ENCODE measurements at places on chromosomes 3 and 15.

- no peak for DNase-seq
These were observed 45.0 kb upstream of the GK5 start for GRCh38 chr3:142270407-142270806.

- DNase-seq = no peak
These were observed 121.9 kb downstream of the NSUN3 start for GRCh38 chr3:94184781-94185180.

- DNase-seq = no peak
These were observed 755.7 kb upstream of the ALCAM start for GRCh38 chr3:104610730-104611652.

- DNase-seq = no peak
These were observed 54.1 kb downstream of the PLXNA1 start for GRCh38 chr3:127037021-127037400.

- DNase-seq = no peak
These were observed 35.0 kb upstream of the BSN start for GRCh38 chr3:49519296-49519695.

All from stimulated activated CD8-positive, alpha-beta memory T cell treated with anti-CD3 and anti-CD28 coated beads, Interleukin-15, amount 100 ng/mL, for 48 hours (primary cell).